HepG2 (cell line): ENCODE measurements at places on chromosomes 11 and 22. TPM values are rescaled to one million over a fixed set of nuclear protein-coding genes. Genes with fewer than 3 reads are reported as not detected.

C1QTNF5 gene
- 0.77 and 1.2 TPM in 2 replicates for total RNA-seq

SPON1 gene
- total RNA-seq, result not detected in 2 replicates

- H3K27ac ChIP-seq, result no peak overlapping the region
- DNase-seq, result no peak
- no peaks in the 10 kb centered on the region for H3K4me1 ChIP-seq
- no peaks in the 10 kb centered on the region for H3K36me3 ChIP-seq
Measured at GRCh38 chr11:79610139-79610538, 169.3 kb upstream of the TENM4 start.

GRCh38 chr22:36233796-36234195, 5.5 kb downstream of the APOL2 start:
- no peak overlapping the region for H3K4me3 ChIP-seq
- H3K4me1 ChIP-seq, result peaks cover 92% of the 10 kb centered on the region
- no peak for DNase-seq
- H3K27me3 ChIP-seq, result no peaks in the 10 kb centered on the region; the same call in 2 of the 3 replicates
- H3K27ac ChIP-seq, result peak overlapping the region; percentile 62

GRCh38 chr11:68818181-68818580, 23.5 kb downstream of the CPT1A start:
- no peaks in the 10 kb centered on the region for H3K4me1 ChIP-seq
- H3K36me3 ChIP-seq, result peaks cover 1% of the 10 kb centered on the region; the same call in 1 of the 2 replicates
- no peak for DNase-seq
- no peak overlapping the region for H3K4me3 ChIP-seq

DNA sequence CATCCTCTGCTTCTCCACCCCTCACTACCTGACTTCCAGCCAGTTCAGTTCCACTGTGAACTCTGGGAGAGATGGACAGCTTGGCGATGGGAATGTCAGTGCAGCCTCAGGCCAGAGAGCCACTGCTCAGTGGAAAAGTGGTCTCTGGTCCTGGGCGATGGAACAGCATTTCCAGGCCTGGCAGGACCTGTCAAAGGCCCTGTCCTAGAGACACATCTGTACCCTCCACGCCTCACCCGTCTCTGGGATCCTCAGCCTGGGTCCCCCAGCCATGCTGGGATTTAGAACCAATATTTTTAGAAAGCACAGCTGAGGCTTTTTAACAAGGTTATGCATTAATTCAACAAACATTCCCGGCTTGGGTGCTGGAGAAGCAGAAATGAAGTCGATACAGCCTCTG, 165.7 kb downstream of the MN1 start:
- no peak for DNase-seq
- no peak overlapping the region for H3K4me3 ChIP-seq
- 0 out of 3 replicates have a peak, but pooled peaks cover 4% of the 10 kb centered on the region for H3K27me3 ChIP-seq
- H3K36me3 ChIP-seq, result no peaks in the 10 kb centered on the region
- H3K4me1 ChIP-seq, result peaks cover 25% of the 10 kb centered on the region
- no peak overlapping the region for H3K27ac ChIP-seq

RBMXL2 gene
- total RNA-seq, result not detected in 2 replicates

GRCh38 chr22:50721257-50721844, 16.7 kb upstream of the ACR start:
- no peak for DNase-seq
- H3K36me3 ChIP-seq, result peaks cover 15% of the 10 kb centered on the region
- H3K27ac ChIP-seq, result no peak overlapping the region
- no peaks in the 10 kb centered on the region for H3K27me3 ChIP-seq
- H3K4me1 ChIP-seq, result peaks cover 8% of the 10 kb centered on the region; the same call in 1 of the 2 replicates

DNA sequence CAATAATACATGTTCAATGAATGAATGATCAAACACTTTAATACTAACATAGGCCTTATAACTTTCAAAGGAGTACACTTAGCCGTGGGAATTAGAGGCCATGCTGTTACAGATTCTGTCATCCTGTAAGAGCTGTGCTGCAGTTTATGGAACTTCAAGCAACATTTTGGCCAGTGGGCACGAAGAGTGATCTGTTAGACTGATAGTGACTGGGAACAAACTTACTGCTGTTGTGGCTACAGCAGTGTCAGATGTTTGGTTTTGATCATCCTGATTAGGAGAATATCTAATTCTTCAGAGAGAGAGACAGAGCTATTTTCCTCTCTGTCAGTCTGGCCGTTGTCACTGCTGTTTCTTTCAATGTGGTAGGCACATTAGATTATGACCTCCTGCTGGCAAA, 348.9 kb downstream of the NELL1 start:
- H3K36me3 ChIP-seq, result no peaks in the 10 kb centered on the region
- H3K4me1 ChIP-seq, result no peaks in the 10 kb centered on the region
- H3K4me3 ChIP-seq, result no peak overlapping the region
- DNase-seq, result no peak

- H3K36me3 ChIP-seq, result no peaks in the 10 kb centered on the region
- no peak for DNase-seq
- no peak overlapping the region for H3K4me3 ChIP-seq
- H3K4me1 ChIP-seq, result peaks cover 82% of the 10 kb centered on the region
- H3K27ac ChIP-seq, result no peak overlapping the region
Measured at GRCh38 chr11:34330653-34331052, 27.2 kb downstream of the ABTB2 start.

DNA sequence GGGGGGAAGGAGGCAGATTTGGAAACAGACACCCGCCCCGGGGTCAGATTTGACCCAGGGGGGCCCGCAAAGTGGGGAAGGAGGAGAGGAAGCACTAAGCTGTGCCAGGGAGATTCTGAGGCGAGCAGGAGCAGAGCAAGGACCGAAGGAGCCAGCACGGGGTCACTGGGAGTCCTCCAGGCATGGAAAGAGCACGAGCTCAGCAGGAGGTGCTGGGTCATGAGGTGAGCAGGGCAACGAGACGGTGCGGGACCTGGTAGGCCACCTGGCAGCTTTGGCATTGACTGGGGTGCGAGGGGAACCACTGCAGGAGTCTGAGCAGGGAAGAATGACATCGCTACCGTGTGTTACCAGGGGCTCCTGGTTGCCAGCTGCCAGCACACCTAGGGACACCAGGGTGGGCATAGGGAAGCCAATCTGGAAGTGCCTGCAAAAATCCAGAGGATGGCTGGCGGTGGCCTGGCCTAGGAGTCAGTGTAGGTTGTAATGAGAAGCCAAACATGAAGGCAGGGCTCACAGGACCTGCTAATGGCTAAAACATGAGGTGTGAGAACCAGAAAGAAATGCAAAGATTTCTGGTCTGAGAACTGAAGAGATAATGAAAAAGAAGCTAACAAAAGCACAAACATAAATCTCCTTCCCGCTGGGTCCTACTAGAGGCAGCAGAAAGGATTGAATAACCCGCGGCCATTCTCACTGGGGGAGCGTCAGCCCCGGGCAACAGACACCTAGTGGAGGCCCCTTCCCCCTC, 63.5 kb downstream of the MICAL3 start:
- no peak overlapping the region for H3K27ac ChIP-seq
- no peak for DNase-seq
- H3K36me3 ChIP-seq, result 0 out of 3 replicates have a peak, but pooled peaks cover 3% of the 10 kb centered on the region
- H3K4me1 ChIP-seq, result peaks cover 22% of the 10 kb centered on the region
- no peaks in the 10 kb centered on the region for H3K27me3 ChIP-seq

GRCh38 chr11:82771781-82772180, 38.1 kb upstream of the FAM181B start:
- no peaks in the 10 kb centered on the region for H3K27me3 ChIP-seq
- H3K4me1 ChIP-seq, result peaks cover 9% of the 10 kb centered on the region
- H3K4me3 ChIP-seq, result no peak overlapping the region

DNA sequence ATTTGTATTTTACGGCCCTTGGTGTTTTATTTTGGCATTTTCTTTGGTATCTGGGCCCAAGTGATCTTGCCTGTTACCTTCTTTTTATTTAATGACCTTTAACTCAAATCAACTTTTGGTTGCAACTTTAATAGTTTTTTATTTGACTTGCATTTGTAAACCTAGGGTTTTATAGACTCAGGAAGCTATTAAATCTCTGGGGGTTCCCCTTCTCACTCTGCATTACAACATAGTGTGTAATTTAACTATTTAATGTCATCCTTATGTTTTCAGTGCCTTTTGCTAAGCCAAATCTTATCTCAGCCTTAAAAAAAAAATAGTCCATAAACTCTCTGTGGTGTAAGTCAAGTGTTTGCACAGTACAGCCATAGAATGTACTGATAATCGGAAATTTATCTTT, 3.4 kb downstream of the FJX1 start:
- H3K27ac ChIP-seq, result no peak overlapping the region
- H3K4me1 ChIP-seq, result peaks cover 7% of the 10 kb centered on the region; the same call in 1 of the 2 replicates
- DNase-seq, result no peak
- no peaks in the 10 kb centered on the region for H3K36me3 ChIP-seq
- H3K4me3 ChIP-seq, result no peak overlapping the region
- peaks cover 33% of the 10 kb centered on the region for H3K27me3 ChIP-seq

GGTLC2 gene
- not detected in 2 replicates for total RNA-seq

- no peak overlapping the region for H3K27ac ChIP-seq
- H3K27me3 ChIP-seq, result no peaks in the 10 kb centered on the region
- no peak overlapping the region for H3K4me3 ChIP-seq
Measured at GRCh38 chr11:128315933-128316332, 271.4 kb downstream of the ETS1 start.

OSM gene
- not detected in 2 replicates for total RNA-seq

ZDHHC5 gene
- total RNA-seq, result 20.3 and 26.6 TPM in 2 replicates

DNA sequence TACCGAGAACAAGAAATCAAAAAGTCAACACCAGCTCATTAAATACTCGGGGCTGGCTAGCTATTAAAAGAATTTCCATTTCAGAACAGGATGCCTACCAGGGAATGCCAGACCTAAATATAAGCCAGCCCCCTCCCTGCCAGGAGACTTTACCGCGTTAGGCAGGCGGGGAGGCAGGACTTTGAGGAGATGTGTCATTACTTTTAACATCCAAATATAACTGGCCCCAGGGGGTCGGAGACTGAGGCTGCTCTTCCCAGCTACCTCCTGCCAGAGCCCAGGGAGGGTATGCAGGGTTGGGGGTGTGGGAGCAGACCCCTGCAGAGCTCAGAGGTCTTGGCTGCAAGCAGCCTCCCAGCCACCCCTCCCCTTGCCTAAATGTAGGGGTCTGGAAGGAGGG, 183.5 kb downstream of the DSCAML1 start:
- H3K27ac ChIP-seq, result no peak overlapping the region
- no peak for DNase-seq
- H3K4me3 ChIP-seq, result no peak overlapping the region
- H3K36me3 ChIP-seq, result no peaks in the 10 kb centered on the region

DNA sequence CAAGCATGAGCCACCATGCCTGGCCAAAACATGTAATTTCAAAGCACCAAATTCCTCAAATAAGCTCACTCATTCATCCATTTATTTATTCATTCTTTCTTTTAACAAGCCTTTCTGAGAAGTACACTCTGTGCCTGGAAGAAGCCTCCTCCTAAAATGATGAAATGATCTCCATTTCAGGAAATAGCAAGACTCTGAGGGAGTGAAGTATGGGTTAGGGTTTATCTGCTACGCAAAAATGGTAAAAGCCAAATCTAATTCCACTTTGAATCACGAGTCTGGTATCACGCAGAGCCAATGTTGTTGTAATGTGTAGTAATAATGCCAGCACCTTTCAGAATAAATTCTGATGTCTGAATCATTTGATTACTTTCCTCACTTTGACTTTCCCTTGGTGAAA, 1041.8 kb downstream of the LRRC4C start:
- no peak overlapping the region for H3K27ac ChIP-seq
- no peak for DNase-seq
- no peaks in the 10 kb centered on the region for H3K27me3 ChIP-seq
- H3K4me3 ChIP-seq, result no peak overlapping the region
- H3K4me1 ChIP-seq, result no peaks in the 10 kb centered on the region

- peaks cover 33% of the 10 kb centered on the region; the same call in 2 of the 3 replicates for H3K27me3 ChIP-seq
- DNase-seq, result peak; percentile 65
- peak within 1 kb of the TSS; percentile 48; the same call in 1 of the 2 replicates for H3K4me3 ChIP-seq
- no peaks in the 10 kb centered on the region for H3K36me3 ChIP-seq
- no peak within 1 kb of the TSS for H3K27ac ChIP-seq
Measured at GRCh38 chr11:10454878-10455631, at the start of gene AMPD3. Gene AMPD3 (plus strand): TSS chr11:10455264. CDS start chr11:10461520, 6,256 bp downstream.

DNA sequence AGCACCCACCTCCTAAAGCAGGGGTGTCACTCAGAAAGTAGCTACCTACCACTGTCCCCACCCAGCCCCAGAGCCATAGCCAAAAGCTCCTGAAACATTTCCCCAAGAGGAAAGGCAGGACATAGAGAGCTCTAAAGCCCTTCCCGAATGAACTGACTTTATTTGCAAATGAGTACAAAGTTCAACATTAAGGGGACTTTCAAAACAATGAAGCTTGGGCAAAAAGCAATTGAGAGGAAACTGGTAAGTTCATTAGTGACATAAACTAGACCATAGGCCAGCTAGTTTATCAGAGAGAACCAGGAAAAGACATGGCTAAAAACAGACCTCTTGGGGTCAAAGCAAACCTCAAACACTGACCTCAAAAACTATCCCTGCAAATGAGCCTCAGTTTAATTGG, 72.7 kb downstream of the IGLL5 start:
- H3K27me3 ChIP-seq, result no peaks in the 10 kb centered on the region
- no peaks in the 10 kb centered on the region for H3K36me3 ChIP-seq
- peak; percentile 58 for DNase-seq
- H3K4me1 ChIP-seq, result peaks cover 21% of the 10 kb centered on the region
- H3K4me3 ChIP-seq, result no peak overlapping the region

DNA sequence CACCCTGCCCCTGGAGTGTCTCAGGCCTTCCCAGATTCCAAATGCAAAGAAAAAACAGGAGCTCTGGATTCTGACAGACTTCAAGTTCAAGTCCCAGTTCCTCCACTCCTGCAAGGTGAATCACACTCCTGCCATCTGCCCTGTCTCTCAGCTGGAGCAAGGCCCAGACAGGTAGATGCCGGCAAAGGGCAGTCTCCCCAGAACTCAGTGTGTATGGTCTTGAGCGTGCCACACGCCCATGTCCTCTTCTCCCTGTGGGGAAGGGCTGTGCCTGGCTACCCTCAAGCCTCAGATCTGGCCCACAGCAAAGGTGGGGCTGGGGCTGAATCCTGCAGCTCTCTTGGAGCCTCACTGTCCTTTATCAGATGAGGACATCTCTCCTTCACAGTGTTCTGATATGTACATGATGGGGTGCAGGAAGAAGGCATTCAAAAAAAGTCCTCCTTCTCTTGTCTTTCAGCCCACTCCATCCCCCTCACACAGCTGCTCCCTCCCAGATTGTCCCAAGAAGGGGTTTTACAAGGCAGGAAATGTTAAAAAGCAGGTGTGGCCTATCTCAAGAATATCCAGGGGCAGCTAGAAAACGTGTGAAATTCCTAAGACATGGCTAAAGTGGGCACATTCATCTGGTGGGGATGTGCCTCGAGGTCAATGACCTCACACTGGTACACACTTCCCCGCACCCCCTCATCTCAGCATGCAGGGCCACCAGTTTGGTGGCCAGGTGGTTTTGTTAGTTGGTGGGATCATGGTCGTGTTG, 27.7 kb upstream of the ARFGAP3 start:
- H3K27ac ChIP-seq, result no peak overlapping the region
- no peaks in the 10 kb centered on the region for H3K27me3 ChIP-seq
- H3K36me3 ChIP-seq, result peaks cover 99% of the 10 kb centered on the region

SCN2B gene
- 0.02 TPM in 1 of 2 replicates, not detected in the other for total RNA-seq
